ENCODE measurements at places on chromosomes 11 and 22. TPM values are rescaled to one million over a fixed set of nuclear protein-coding genes. Genes with fewer than 3 reads are reported as not detected.

GRCh38 chr22:44842417-44842816 lies 90.0 kb downstream of the ARHGAP8 start:
- DNase-seq = no peak

DNA sequence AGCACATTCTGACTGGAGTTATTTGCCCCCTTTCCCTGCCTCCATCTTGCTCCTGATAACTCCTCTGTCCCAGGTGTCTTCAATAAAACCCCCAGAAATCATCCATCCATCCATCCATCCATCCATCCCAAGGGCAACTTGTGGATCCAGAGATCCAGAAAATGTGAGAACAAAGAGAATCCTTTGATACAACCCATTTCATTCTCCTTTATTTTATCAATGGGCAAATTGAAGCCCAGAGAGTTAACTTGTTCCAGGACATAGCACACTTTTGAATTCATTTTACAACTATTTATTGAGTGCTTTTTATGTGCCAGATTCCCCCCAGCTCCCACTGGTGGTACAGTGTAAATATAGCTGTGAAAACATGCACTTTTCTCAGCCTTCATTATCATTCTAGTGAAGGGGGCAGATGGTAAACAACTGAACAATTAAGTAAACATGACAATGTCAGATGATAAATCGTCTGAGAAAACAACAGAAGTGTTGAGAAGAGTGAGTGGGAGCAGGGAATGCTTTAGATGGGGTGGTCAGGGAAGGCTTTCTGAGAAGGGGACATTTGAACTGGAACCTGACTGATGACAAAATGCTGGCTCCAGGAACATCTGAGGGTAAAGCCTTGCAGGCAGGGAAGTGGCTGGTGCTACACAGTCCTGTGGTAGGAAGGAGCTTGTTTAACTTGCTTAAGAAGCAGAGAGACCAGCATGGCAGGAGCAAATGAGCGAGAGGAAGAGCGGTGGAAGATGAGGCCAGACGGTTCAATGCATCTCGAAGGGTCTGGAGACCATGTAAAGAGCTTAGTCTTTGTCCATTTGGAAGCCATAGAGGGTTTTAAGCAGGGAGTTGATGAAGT lies 80.0 kb upstream of the TIMP3 start:
- DNase-seq = no peak

Gene MOV10L1
- 0.27 TPM for total RNA-seq

Gene GLB1L3
- 0.15 TPM for total RNA-seq
